ENCODE measurements at places on chromosomes 16 and 17. TPM values are rescaled to one million over a fixed set of nuclear protein-coding genes. Genes with fewer than 3 reads are reported as not detected.

KRTAP4-6 gene
- not detected for polyA plus RNA-seq

DCXR gene
- polyA plus RNA-seq, result 147 TPM

CACNA1G gene
- polyA plus RNA-seq, result 1.4 TPM

TNFSF13 gene
- polyA plus RNA-seq, result 2.2 TPM

ELAC2 gene
- 49.9 TPM for polyA plus RNA-seq

CMTM4 gene
- 14.4 TPM for polyA plus RNA-seq

ABCA9 gene
- polyA plus RNA-seq, result not detected

KRTAP4-1 gene
- not detected for polyA plus RNA-seq

MT1G gene
- 1,014 TPM for polyA plus RNA-seq

ITGA2B gene
- 13.9 TPM for polyA plus RNA-seq

UTS2R gene
- polyA plus RNA-seq, result not detected

PABPN1L gene
- polyA plus RNA-seq, result not detected

ARL17A gene
- 23.6 TPM for polyA plus RNA-seq

CBFA2T3 gene
- polyA plus RNA-seq, result 0.87 TPM

MT1M gene
- polyA plus RNA-seq, result 6.1 TPM

C17orf78 gene
- polyA plus RNA-seq, result 0.19 TPM

NEUROD2 gene
- not detected for polyA plus RNA-seq

CACNG1 gene
- polyA plus RNA-seq, result not detected

HEATR9 gene
- polyA plus RNA-seq, result not detected

TBC1D3K gene
- polyA plus RNA-seq, result not detected

AANAT gene
- polyA plus RNA-seq, result 0.73 TPM

RNF43 gene
- polyA plus RNA-seq, result 0.66 TPM

RASL10B gene
- polyA plus RNA-seq, result 7.1 TPM

GUCY2D gene
- 0.08 TPM for polyA plus RNA-seq

SLC9A5 gene
- polyA plus RNA-seq, result 3.4 TPM

HELZ gene
- 38.9 TPM for polyA plus RNA-seq

SLC6A4 gene
- polyA plus RNA-seq, result 0.07 TPM

PYY gene
- 8.5 TPM for polyA plus RNA-seq

FOXO3B gene
- 2.7 TPM for polyA plus RNA-seq

SEPTIN1 gene
- polyA plus RNA-seq, result 3.9 TPM

CNTNAP1 gene
- 0.75 TPM for polyA plus RNA-seq

GRAPL gene
- polyA plus RNA-seq, result not detected

FZD2 gene
- polyA plus RNA-seq, result 6.1 TPM

USP43 gene
- polyA plus RNA-seq, result 5.7 TPM

CLN3 gene
- polyA plus RNA-seq, result 17.8 TPM

PRCD gene
- 2.5 TPM for polyA plus RNA-seq

AMDHD2 gene
- 20.2 TPM for polyA plus RNA-seq

ACOX1 gene
- polyA plus RNA-seq, result 12.8 TPM

HSF4 gene
- polyA plus RNA-seq, result 0.19 TPM

NPTX1 gene
- polyA plus RNA-seq, result 4.1 TPM

CYGB gene
- 0.85 TPM for polyA plus RNA-seq

TAC4 gene
- not detected for polyA plus RNA-seq

YBX2 gene
- 22.5 TPM for polyA plus RNA-seq

SPNS2 gene
- 1.4 TPM for polyA plus RNA-seq

MMP2 gene
- polyA plus RNA-seq, result 25.2 TPM

TNFRSF13B gene
- 0.24 TPM for polyA plus RNA-seq

Measured in GM23338 (cell line).